ENCODE measurements at places on chromosomes 4 and X. TPM values are rescaled to one million over a fixed set of nuclear protein-coding genes. Genes with fewer than 3 reads are reported as not detected.

Gene SYTL4
- not detected for total RNA-seq

- DNase-seq, result no peak
Observed at GRCh38 chr4:64216741-64217140, 192.5 kb downstream of the TECRL start.

Gene RNF150
- total RNA-seq, result 0.08 TPM

DNA sequence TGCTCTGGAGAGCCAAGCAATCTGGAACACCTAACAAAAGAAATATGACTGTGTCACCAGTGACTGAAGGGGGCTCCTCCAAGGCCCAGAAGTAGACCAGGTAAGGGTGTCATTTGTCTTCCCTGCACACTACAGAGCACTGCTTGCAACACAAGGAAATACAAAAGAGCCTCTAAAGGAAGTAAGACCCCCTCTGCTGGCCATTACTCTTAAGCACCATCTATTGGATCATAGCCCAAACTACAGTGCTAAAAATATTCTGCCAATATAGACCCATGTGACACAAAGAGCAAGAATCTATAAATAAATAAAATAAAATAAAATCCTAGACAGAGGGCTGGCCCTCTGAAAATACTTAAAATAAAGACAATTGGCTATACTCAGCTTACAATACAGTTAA is 528.7 kb downstream of the TMA16 start:
- DNase-seq, result no peak

DNA sequence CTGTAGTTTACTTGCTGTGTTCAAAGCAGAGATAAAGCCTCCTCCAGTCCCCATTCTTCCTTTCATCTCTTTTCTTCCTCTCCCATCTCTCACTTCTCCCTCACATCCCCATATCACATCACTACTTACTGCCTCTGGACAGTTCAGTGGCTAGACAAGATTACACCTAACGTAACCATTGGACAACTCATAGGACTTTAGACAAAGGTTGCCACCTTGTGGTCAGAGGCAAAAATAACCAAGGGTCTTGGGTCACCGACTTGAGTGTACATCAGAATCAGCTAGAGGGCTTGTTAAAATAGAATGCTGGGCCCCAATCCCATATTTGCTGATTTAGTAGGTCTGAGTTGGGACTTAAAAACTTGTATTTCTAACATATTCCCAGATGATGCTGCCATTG is 109.3 kb upstream of the DGKK start:
- no peak for DNase-seq

DNA sequence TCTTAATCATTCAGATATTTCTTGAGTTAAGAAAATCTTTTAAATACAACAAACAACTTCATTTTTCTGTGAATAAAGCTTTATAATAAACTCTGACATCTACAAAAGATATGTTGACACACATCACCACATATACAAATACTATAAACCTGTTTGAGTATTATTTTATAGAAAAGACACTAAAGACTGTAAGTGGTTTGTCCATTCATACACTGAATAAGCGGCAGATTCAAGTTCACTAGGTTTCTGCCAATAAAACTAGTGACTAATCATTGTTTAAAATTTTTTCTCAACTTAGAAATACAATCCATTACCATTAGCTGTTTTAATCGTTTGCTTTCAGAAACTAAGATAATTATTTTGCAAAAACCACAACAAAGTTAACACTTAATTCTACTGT is 1900.0 kb downstream of the C4orf33 start:
- DNase-seq, result no peak

GRCh38 chrX:63713526-63713925 is 71.5 kb downstream of the ARHGEF9 start:
- DNase-seq, result no peak

GRCh38 chr4:104490096-104490769 is 4.5 kb downstream of the CXXC4 start:
- no peak for DNase-seq

- no peak for DNase-seq
Observed at GRCh38 chrX:150087612-150088011, 149.3 kb upstream of the EOLA2 start.

DNA sequence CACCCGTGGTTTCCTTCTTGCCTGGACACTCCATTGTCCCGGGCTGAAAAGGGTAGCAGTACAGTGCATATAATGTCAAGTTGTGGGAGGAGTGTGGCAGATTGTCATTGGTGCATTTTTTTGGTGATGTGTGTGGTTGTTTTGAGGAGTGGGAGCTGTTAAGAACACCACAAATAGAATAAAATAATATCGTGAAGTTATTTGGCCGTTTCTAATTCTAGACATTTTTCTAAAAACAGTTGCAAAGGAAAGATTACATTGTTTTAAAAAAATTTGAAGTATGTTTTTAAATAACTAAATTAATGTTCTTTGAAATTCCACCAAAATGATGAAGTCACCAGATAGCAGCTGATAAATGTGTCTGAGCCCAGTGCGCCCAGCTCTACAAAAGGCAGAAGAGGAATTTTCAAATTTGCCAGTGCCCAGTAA is 1.3 kb downstream of the PKD2 start:
- DNase-seq, result no peak

Gene FSTL5
- total RNA-seq, result not detected
